ENCODE measurements at places on chromosomes 11 and 22.

DNA sequence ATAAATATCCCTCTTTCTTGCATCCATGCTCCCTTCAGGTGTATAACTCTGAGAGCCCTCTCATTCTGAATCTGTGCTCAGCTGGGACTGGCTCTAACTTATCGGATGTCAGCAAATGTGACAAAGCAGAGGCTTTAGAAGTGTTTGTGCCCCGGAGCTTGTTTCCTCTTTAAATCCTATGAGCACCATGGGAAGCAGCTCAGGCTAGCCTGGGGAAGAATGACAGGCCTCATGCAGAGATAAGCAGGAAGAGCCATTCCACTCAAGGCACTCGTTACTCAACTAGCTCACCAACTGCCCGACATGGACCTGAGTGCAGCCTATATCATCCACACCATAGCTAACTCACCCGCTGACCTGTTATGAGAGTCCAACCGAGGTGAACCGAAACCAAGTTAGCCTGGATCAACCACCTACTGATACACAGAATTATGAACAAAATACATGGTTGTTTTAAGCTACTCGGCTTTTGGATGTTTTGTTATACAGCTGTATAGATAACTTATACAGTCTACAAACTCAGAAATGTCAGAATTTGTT, 990.7 kb downstream of the NTM start:
- peaks cover 29% of the 10 kb centered on the region for H3K4me1 ChIP-seq
- H3K36me3 ChIP-seq = no peaks in the 10 kb centered on the region
- H3K27ac ChIP-seq = no peak overlapping the region
- DNase-seq = no peak
- no peak overlapping the region for H3K4me3 ChIP-seq

GRCh38 chr11:113806406-113806805, 26.8 kb downstream of the CLDN25 start:
- peaks cover 44% of the 10 kb centered on the region for H3K36me3 ChIP-seq
- no peak overlapping the region for H3K27ac ChIP-seq
- H3K4me3 ChIP-seq = no peak overlapping the region
- no peak for DNase-seq
- no peaks in the 10 kb centered on the region for H3K4me1 ChIP-seq
- H3K27me3 ChIP-seq = no peaks in the 10 kb centered on the region

GRCh38 chr11:93073026-93073425, 103.6 kb downstream of the MTNR1B start:
- H3K4me1 ChIP-seq = no peaks in the 10 kb centered on the region
- H3K4me3 ChIP-seq = no peak overlapping the region
- no peaks in the 10 kb centered on the region for H3K36me3 ChIP-seq
- H3K27ac ChIP-seq = no peak overlapping the region

DNA sequence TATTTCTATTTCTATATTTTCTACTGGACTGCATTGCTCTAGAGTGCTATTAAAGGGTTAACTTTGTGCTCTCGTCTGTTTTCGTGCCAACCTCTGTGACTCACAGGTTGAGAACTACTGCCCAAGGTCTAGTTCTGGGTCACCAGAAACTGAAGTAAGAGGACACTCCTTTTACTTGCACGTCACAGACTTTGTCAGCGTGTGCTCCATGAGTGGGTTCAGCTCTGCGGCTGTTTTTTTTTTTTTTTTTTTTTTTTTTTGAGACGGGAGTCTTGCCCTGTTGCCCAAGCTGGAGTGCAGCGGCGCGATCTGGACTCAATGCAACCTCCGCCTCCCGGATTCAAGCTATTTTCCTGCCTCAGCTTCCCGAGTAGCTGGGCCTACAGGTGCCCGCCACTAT, 49.8 kb downstream of the CLMP start:
- no peak overlapping the region for H3K27ac ChIP-seq
- no peaks in the 10 kb centered on the region for H3K36me3 ChIP-seq
- H3K4me3 ChIP-seq = no peak overlapping the region
- no peak for DNase-seq
- no peaks in the 10 kb centered on the region for H3K4me1 ChIP-seq
- H3K27me3 ChIP-seq = peaks cover 5% of the 10 kb centered on the region

- peaks cover 10% of the 10 kb centered on the region for H3K27me3 ChIP-seq
- no peak overlapping the region for H3K27ac ChIP-seq
- no peak for DNase-seq
Measured at GRCh38 chr11:57276169-57276970, 39.3 kb upstream of the APLNR start.

- H3K27me3 ChIP-seq = no peaks in the 10 kb centered on the region
- no peak overlapping the region for H3K4me3 ChIP-seq
- H3K27ac ChIP-seq = no peak overlapping the region
Measured at GRCh38 chr11:12269446-12270214, 107.7 kb upstream of the PARVA start.

DNA sequence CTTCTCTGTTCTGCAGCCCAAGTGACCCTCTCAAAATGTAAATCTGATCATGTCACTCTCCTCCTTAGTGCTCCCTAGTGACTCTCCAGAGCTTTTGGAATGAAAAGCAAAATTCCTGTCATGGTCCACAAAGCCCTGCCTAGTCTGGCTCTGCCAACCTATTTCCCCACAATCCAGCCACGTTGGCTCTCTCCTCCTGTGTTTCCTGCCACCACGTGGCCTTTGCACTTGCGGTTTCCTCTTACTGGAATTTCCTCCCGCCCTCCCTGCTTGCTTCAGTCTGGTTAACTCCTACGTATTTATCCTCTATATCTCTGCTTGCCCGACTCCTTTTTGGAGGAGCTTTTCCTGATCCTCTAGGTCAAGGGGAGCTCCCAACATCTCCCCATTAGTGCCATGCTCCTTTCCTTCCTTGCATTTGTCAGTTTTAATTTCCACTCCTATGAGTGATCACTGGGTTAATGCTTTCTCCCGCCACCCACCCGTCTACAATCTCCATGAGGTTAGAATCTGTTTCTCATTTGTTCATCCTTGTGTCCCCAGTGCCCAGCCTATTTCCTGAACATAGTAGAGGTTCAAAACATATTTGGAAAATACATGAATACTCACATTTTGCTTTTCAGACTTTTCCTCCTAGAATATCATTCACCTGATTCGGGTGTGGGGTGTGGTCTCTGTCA, 11.5 kb downstream of the NNMT start:
- peaks cover 3% of the 10 kb centered on the region for H3K4me1 ChIP-seq
- H3K36me3 ChIP-seq = no peaks in the 10 kb centered on the region
- no peak overlapping the region for H3K27ac ChIP-seq
- peaks cover 30% of the 10 kb centered on the region for H3K27me3 ChIP-seq
- DNase-seq = no peak
- H3K4me3 ChIP-seq = no peak overlapping the region

GRCh38 chr11:112129656-112130055, 34.2 kb downstream of the IL18 start:
- no peak overlapping the region for H3K4me3 ChIP-seq
- H3K27me3 ChIP-seq = no peaks in the 10 kb centered on the region
- no peak for DNase-seq
- H3K4me1 ChIP-seq = peaks cover 6% of the 10 kb centered on the region

DNA sequence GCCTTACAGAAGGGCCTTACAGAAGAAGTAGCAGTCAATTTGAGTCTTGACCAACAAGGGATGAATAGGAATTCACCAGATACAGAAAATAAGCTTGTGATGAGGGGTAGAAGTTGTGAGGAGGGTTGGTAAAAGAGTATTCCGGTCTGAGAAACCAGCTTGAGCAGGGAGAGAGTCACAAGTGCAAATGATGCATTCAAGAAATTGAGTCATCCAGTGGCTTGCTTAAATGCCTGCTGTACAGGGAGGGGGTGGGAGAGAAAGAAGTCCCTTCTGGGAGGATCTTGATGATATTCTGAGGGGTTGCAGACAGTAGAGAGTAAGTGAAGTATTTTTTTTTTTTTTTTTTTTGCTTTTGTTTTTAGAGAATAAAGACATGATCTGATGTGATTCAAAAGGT, 9.2 kb downstream of the CCKBR start:
- H3K36me3 ChIP-seq = no peaks in the 10 kb centered on the region
- no peak for DNase-seq
- no peak overlapping the region for H3K4me3 ChIP-seq
- peaks cover 31% of the 10 kb centered on the region for H3K27me3 ChIP-seq
- no peak overlapping the region for H3K27ac ChIP-seq

- DNase-seq = no peak
- H3K27ac ChIP-seq = no peak overlapping the region
- no peaks in the 10 kb centered on the region for H3K4me1 ChIP-seq
- peaks cover 3% of the 10 kb centered on the region for H3K27me3 ChIP-seq
- H3K36me3 ChIP-seq = no peaks in the 10 kb centered on the region
Measured at GRCh38 chr11:36007127-36007655, 63.3 kb downstream of the LDLRAD3 start.

- H3K36me3 ChIP-seq = no peaks in the 10 kb centered on the region
- no peak overlapping the region for H3K27ac ChIP-seq
- H3K4me1 ChIP-seq = no peaks in the 10 kb centered on the region
- peaks cover 19% of the 10 kb centered on the region for H3K27me3 ChIP-seq
Measured at GRCh38 chr11:121722431-121723245, 269.9 kb upstream of the SORL1-AS1 start.

DNA sequence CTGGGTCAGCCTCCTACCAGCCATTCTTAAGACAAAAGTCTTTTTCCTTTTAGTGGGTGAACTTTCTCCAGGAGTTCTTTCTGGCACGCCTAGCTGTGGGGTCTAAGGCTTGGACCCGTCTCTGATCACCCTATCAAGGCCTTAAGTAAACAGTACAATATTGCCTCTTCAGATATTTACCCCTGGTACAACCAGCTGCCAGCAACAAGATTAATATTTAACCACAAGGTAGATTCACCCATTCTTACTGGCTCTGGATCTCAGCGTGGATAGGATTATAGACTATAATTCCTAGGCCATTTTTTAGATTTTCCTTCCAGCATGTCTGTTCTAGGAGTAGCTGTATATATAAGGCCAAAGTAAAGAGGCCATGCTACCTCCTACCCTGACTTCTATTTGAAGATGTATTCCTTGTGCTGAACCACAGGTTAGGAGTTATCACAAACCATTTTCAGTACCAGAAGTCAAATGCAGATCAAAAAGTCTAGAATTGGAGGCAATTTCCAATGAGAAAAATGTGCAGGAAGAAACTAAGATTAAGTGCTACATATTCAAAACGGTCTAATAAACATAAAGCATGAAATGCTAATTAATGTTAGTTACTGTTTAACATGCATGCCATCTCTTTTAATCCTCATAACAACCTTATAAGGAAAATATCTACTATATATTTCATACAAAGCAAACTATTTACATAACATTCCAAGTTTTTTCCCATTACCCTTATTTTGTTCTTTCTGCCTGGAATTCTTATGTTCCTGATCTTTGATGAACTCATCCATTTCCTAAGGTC, 110.0 kb upstream of the SYN3 start:
- H3K27me3 ChIP-seq = no peaks in the 10 kb centered on the region
- no peaks in the 10 kb centered on the region for H3K36me3 ChIP-seq
- DNase-seq = no peak

GRCh38 chr11:70146299-70146698, 56.8 kb upstream of the FADD start:
- no peak overlapping the region for H3K4me3 ChIP-seq
- H3K4me1 ChIP-seq = peaks cover 1% of the 10 kb centered on the region
- peaks cover 32% of the 10 kb centered on the region for H3K27me3 ChIP-seq
- H3K27ac ChIP-seq = no peak overlapping the region
- no peak for DNase-seq

DNA sequence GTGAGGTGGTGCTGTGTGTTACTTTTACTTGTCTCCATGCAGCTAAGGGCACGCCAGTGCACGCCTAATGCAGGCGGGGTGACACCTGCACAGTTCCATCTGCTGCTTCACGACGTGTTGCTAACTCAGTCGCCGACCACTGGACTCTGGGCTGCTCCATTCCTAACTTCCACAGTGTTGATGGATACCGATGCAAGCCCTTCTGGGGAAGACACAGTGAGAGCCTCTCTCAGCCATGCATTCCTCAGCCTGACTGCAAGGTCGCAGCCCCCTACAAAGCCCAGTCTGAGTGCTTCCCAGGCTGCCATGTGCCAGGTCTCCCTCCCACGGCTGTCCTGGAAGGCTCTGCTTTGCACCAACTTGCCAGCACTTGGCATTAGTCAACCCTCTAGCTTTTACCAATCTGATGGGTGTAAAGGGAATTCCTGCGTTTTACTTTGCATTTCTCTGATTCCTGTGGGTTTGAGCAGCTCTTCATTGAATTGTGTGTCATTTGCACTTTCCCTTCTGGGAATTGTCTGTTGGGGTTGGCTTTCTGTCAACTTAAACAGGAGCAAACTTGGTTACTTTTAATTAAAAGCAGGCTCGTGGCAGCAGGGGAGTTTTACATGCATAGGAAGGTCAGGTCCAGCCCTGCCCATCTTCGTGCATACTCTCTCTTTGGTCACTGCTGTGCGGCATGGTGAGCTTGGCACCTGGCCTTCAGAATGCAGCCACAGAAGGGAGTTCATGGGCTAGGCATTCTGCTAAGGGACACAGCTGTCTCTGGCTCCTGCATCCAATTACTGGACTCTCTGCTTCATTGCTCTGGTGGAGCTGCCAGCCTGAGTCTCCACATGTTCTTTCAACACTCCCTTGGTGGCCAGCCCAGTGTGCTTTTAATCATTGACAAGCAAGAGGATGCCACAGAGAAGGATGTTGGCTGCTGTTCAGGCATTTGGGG, 34.6 kb upstream of the SHANK2 start:
- H3K36me3 ChIP-seq = no peaks in the 10 kb centered on the region
- no peak overlapping the region for H3K4me3 ChIP-seq
- no peak for DNase-seq

DNA sequence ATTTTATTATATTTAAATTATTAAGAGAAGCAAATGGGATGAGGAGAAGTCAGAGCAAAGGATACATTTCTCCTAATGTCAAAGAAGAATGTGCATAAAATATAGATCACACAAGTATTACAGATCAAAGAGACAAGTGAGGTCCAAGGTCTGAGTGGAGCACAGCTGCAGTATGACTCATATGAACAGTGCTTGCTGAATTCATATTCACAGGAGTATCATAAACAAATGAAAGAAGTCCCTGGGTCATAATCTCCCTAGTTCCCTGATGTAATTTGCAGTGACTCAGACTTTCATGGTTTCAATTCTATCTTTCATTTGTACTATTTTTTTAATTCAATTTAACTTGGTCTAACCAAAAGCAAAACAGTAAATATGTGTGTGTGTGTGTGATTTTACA, 499.0 kb upstream of the CCDC179 start:
- H3K4me3 ChIP-seq = no peak overlapping the region
- no peaks in the 10 kb centered on the region for H3K36me3 ChIP-seq

DNA sequence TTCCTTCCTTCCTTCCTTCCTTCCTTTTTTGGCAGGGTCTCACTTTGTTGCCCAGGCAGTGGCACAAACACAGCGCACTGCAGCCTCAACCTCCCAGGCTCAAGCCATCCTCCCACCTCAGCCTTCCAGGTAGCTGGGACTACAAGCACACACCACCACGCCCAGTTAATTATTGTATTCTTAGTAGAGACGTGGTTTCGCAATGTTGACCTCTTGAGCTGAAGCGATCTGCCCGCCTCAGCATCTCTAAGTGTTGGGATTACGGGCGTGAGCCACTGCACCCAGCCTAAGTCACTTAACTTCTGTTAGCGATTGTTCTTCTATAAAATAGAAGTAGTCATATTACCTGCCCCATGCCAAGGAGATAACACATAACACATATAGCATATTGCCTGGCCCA, 2.8 kb upstream of the SYTL2 start:
- peaks cover 9% of the 10 kb centered on the region for H3K27me3 ChIP-seq
- no peak for DNase-seq
- H3K4me1 ChIP-seq = peaks cover 37% of the 10 kb centered on the region
- no peak overlapping the region for H3K4me3 ChIP-seq
- no peaks in the 10 kb centered on the region for H3K36me3 ChIP-seq
- H3K27ac ChIP-seq = no peak overlapping the region

Measured in T-helper 2 cell treated with Interferon-gamma antibody and Interleukin-4, amounts not matched to agents 5 μg/mL and 100 μg/mL, for 36 hours (primary cell).